Mucosa of descending colon (tissue), 3 donors: ENCODE measurements at places on chromosomes 16 and 17. TPM values are rescaled to one million over a fixed set of nuclear protein-coding genes. Genes with fewer than 3 reads are reported as not detected.

DNAH9 gene
- 1.5 TPM for total RNA-seq

TEKT1 gene
- not detected for total RNA-seq

MFAP4 gene
- 19.0 TPM for total RNA-seq

KRT33B gene
- not detected for total RNA-seq

MLKL gene
- total RNA-seq, result 23.4 TPM

DNA sequence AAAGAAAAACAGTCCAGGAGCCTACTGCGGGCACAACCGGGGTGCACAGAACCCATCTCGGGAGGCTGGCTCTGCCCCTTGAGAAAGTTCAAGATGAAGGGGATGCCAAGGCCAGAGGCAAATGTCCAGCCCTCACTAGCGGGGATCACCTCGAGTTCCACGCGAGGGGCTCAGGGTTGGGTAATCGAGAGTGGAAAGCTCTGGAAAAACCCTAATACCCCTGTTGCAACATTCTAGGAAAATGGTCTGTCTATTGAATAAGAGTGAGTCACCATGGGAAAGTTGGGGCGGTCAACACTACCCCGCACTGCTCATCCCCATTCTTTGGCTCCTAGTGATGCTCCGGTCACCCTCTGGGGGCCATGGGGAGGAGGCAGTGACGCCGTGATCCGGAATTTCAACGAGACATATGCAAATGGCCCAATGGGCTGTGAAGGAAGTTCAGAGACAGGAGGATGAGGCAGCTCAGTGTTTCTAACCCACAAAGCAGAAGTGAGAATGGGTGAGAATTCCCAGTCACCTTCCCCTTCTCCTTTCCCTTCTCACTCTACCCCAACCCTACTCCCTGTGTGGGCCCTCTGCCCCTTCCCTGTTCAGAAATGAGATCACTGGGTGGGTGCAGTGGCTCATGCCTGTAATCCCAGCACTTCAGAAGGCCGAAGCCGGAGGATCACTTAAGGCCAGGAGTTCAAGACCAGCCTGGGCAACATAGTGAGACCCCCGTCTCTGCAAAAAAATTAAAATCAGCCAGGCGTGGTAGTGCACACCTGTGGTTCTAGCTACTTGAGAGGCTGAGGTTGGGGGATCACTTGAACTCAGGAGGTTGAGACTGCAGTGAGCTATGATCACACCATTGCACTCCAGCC lies 22.4 kb downstream of the SOCS3 start:
- DNase-seq, result no peak

DNA sequence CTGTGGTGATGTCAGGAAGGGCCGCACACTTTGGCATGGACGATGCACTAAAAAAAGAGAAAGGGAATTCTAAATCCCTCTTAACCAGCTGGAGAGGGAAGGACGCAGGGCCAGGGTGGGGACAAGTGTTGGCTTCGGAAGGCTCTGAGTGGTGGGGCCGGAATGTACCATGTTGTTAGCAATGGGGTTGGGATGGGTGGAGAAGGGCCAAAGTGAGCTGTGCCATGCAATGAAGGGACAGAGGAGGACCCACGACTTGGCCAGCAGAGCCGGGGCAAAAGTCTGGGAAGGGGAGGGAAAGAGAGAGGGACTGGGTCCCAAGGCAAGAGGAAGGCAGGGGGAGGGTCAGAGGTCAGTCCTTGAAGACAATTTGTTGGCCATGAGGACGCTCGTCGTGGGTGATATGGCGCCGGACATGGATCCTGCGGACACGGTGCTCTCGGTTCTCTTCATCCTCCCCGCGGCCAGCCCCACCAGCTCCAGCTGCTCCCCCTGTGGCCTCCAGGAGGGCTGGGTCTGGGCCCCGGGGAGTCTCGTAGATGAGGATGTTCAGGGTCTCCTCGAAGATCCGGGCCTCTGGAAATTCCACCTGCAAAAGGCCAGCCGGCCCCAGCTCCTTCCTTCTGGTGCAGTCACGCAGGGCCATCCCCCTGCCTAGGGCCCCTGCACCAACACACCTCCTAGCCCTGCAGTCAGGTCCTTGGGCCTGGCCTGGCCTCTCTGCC lies 6.4 kb downstream of the ASPHD1 start:
- DNase-seq, result no peak

- no peak for DNase-seq
Observed at GRCh38 chr16:73142053-73142854, 94.3 kb upstream of the ZFHX3 start.

DNA sequence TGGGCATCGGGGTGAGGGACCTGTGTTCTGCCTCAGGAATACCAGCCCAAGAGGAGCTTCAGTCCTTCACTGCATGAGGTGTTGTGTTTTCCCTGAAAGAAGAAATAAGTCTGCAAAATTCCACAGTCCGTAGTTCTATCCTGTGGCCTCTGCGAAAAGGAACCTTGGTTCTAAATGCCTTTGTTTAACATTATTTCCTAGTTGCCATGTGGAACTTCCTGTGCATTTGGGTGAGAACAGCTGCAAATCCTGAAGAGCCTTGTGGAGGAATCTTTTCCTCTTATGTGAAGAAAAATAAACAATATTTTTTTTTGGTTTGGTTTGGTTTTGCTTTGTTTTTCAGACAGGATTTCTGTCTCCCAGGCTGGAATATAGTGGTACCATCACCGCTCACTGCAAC lies 9.8 kb downstream of the PSKH1 start:
- DNase-seq, result no peak

DNA sequence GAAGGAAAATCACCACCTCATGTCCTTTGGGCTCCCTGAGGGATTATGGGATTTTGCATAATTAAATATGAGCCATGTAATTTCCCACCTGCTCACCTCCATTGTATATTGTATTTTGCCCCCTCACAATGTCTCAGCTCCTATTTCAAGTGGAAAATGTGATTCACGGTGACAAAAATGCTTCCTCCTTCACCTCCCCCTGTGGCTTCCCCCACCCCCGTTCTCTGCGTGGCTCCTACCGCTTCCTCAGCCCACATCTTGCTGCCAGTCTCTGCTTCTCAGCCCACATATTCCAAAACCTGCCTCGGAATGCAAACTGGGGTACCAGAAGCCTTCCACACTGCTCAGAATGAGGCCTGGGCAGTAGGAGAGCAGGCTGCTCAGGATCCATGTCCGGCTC lies 394.5 kb upstream of the C16orf82 start:
- no peak for DNase-seq

- no peak for DNase-seq
Observed at GRCh38 chr16:57266531-57267260, 17.8 kb downstream of the PLLP start.

DNA sequence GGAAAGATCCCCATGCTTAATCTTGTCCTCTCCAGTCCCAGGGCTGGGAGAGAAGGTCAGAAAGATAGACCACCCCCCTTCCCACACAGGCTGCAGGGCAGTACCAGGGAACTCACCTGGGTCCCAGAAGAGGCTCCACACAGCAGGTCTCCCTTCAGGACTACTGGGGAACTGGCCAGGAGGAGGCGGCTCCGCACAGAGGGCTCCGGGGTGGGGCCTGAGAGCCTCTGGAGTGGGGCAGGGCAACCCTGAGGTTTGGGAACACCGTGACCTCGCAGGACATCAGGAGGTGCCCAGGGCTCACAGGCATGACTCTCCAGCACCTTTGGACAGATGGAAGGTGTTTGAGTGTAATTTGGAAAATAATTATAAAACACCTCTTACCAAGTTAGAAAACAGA lies 11.0 kb downstream of the ABCA3 start:
- DNase-seq, result no peak

DNA sequence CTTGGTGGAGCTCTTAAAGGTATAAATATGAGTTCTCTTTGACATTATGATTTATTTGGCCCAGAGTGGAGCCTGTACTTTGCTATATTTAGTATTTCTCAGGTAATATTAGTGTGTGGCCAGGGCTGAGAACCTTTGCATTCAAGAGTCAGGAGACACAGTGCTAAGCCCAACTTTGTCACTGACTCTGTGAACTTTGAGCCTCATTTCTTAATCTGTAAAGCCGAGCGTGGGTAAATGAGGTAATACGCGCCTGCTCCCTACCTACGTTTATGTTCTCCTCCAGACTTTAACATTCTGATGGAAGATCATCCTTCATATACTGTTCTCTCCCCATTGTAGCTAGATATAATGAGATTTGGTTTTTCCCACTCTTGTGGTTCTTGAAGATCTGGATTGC lies 10.5 kb downstream of the AP2B1 start:
- no peak for DNase-seq

DNA sequence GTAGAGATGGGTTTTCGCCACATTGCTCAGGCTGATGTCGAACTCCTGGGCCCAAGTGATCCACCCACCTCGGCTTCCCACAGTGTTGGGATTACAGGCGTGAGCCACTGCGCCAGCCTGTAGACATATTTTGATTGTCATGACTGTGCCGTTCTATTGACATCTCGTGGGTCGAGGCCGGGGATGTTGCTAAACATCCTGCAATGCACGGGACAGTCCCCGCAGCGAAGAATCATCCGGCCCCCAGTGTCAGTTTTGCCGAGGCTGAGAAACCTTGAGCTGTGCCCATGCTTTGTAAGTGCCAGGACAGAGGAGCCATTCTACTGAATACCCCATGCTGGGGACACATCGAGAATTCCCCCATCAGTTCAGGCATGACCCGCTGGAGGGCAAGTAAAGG lies 69.1 kb upstream of the GSE1 start:
- DNase-seq, result no peak

DNA sequence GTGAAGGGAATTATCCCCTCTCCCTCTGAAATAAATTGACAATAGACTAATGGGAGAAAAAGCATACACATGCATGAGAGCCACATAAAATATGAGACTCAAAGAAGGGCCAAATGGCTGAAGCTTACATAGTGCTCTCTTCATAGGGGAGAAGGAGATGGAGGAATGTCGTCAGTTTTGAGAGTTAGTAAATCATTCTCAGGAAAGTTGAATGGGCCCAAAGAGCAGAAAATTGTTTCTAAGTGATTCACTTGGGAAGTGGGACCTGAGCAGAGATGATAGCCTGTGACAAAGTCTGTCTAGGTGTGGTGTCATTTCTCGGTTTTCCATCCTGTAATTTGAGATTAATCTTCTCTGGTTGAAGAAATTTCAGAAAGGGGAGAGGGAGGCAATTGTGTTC lies 35.0 kb downstream of the BCAS3 start:
- no peak for DNase-seq

GRCh38 chr16:66422366-66422765 lies 4.7 kb upstream of the BEAN1 start:
- no peak for DNase-seq

GRCh38 chr17:27965224-27965623 lies 72.1 kb upstream of the LYRM9 start:
- DNase-seq, result no peak
